Right renal cortex interstitium (tissue), 3 donors: ENCODE measurements at places on chromosomes 3 and 15. TPM values are rescaled to one million over a fixed set of nuclear protein-coding genes. Genes with fewer than 3 reads are reported as not detected.

The CAPN3 gene
- 31.8 TPM for polyA plus RNA-seq

DNA sequence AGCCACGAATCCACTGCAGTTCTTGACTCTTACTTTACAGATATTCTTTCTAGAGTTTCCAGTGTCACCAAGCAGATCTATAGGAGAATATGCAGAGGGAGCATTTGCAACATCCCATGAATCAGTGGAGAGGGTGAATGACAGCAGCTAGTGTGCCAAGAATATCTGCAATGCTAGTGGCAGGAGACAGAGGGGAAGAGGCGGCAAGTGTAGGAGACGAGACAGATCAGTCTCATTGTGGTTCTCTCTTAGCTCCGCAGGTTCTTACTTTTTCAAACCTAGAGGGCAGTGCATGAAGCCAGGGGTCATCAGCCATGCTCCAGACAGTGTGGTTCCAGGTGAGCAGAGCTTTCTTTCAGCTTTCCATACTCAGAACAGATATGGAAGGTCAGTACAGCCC, 744 bp downstream of the ZNF619 start:
- no peak for DNase-seq

The CD80 gene
- polyA plus RNA-seq, result 0.23 TPM

DNA sequence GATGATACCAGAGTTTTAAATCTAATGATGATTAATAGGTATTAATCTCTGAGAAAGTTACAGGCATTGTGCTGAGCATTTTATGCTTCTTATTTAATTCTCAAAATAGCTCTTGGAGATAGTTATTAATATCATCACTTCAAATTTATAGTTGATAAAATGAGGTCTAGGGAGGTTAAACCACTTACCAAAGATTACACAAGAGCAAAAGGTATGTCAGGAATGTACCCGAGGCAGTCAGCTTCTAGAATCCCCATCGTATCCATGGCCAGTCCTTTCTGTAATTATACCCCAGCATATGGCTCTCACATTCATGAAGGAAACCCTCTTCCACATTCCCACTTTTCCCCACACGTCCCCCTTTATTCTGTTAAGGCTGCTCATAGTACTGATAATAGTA, 421.3 kb downstream of the PYDC2 start:
- DNase-seq, result no peak

DNA sequence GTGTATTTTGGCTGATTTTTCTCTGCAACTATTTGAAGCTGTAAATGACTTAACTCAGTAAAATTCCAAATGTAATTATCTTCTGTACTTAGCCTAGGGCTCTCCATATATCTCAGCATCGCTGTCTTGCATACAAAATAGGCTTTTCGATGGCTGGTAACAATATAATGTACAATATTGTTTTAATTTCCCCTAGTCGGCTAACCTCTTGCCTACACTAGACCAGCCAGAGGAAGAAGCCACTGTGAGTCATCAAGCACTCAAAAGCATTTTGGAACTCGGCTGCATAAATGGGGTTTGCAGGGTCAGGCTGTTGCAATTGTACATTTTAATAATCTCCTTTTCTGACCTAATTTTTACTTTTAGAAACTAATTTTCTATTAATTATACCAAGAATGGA, 583.8 kb downstream of the FOXP1 start:
- DNase-seq, result no peak

DNA sequence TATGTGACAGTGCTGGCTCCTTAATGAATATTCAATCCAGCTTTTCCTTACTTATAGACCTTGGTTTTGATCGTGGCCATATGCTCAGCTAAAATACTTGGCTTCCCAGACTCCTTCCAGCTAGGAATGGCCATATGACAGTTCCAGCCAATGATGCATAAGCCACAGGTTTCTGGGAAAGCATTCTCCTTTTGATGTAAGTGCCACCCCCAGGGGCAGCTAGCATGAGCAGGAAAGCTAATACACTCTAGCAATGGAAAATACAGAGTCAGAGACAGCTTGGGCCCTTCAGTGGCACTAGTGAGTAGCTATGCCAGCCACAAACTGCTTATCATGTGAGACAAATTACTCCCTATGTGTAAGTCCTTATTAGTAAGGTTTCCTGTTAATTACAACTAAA, 26.7 kb downstream of the TBC1D2B start:
- no peak for DNase-seq

DNA sequence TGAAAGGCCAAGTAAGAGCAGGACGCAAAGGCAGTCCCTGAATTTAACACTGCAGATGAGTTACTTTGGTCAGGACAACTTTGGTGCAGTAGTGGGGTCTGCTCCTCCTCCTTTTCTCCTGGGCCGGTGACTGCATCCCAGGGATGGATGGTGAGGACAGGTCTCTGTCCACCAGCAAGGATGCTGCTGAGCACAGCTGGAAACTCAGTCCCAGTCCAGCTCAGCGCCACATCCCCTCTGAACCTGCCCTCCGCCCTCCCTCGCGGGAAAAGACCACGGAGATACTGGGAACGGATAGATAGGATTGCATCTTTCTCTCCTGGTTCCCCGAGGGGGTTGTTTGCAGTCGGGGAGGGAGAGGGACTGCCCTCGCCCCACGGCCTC, 13.8 kb downstream of the GRAMD2A start:
- no peak for DNase-seq

The CAMK2N2 gene
- polyA plus RNA-seq, result not detected

- no peak for DNase-seq
These were observed 645 bp downstream of the COPS2 start for GRCh38 chr15:49154799-49155109.

The AMT gene
- 34.1 TPM for polyA plus RNA-seq

The RPL29 gene
- polyA plus RNA-seq, result 1,744 TPM

The GOLGA6D gene
- 0.11 TPM for polyA plus RNA-seq

- DNase-seq, result no peak
These were observed 576.2 kb downstream of the TUSC7 start for GRCh38 chr3:117285737-117286136.
